ENCODE measurements at places on chromosomes 7 and 10.
A peak's percentile ranks its signal among the peaks of the same experiment; 100 is the strongest.

DNA sequence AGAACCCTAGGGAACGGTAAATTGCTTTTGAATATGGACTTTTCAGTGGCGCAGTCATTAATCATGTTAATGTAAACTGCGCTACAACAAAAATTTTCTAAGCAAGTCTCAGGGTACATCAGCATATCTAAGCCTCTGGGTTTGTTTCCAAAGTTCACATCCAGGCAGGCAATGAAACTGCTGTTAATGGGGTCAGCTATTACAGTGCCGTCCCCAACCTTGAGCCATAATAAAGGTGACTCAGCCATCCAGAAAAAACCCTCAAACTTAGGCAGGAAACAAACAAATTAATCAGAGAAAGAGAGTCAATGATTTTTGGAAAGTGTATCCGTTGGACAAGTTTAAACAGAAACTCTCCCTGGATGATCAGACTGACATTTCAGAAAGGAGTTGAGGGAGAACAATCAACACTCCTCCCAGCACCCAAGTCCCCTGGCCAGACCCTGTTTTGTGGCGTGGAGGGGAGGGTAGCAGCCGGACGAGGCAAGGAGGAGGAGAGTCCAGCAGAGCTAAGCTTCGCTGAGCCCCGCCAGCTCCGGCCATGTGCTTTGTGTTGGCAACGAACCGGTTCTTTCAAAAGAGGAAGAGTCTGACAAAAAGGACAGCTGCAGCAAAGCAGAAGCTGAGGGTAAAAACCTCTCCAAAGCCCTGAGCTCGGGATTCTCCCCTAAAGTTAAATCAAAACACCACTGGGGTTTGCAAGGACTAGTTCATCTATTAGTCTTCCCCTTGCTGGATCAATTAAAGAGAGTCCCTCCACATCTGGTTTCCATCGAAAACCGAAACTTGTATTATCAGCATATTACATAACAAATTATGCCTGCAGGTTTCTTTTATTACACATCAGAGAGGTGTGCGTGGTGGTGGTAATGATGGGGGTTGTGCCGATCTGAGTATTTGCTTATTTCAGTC, 3.6 kb downstream of the FAM53B start:
- DNase-seq = peak; percentile 62

DNA sequence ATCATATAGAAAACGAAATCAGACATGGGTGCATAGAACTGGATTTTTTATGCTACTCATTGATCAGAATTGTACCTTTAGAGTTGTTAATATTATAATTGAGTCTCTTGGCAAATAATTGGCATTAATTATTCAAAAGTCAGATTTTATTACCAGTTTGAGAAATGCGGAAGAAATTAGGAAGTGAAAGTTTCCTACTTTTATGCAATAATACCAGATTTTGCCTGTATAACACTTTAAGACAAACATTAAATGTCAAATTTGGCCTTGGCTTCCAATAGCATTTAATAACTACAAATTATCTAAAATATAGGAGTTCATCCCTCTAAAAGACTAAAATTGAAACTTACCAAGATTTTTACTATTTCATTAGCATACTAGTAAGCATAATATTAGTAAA, 6.8 kb upstream of the TFEC start:
- DNase-seq = no peak

- DNase-seq = no peak
These were observed 423.8 kb upstream of the NRP1 start for GRCh38 chr10:33758299-33758698.

- no peak for DNase-seq
These were observed 14.5 kb upstream of the ZNF33B start for GRCh38 chr10:42652858-42653257.

- no peak for DNase-seq
These were observed 5.2 kb upstream of the BTBD16 start for GRCh38 chr10:122265896-122266295.

- no peak for DNase-seq
These were observed 77.6 kb upstream of the JAZF1 start for GRCh38 chr7:28258240-28258639.

- no peak for DNase-seq
These were observed 239.8 kb downstream of the FZD1 start for GRCh38 chr7:91503934-91504555.

DNA sequence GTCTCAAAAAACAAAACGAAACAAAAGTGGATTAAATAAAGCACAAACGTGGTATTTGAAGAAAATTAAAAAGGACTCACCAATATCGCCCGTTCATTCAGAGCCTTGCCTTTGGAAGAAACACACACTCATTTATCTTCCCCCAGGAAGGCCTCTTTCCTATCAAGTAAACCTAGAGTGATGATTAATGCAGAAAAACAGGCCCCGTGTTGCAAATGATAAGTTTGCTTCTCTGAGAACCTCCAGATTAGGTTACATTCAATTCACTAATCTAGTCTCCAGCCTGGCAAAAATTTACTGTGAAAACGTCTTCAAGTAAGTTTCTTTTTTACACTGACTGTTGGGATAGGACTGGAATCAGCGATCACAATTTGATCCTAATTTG, 78.0 kb upstream of the C1GALT1 start:
- DNase-seq = no peak

GRCh38 chr10:84054743-84055142, 84.6 kb upstream of the GHITM start:
- no peak for DNase-seq

GRCh38 chr10:131002031-131002861, 309.3 kb downstream of the TCERG1L start:
- DNase-seq = no peak

DNA sequence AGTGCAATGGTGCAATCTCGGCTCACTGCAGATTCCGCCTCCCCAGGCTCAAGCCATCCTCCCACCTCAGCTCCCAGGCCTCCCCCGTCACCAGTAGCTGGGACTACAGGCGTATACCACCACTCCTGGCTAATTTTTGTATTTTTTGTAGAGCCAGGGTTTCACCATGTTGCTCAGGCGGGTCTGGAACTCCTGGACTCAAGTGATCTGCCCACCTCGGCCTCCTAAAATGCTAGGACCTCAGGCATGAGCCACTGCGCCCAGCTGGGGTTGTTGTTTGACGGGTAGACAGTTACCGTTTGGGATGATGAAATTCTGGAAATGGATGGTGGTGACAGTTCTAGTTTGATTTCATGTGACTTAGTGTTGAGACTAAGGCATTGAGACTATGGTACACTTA, 15.3 kb downstream of the CALML3 start:
- DNase-seq = no peak

DNA sequence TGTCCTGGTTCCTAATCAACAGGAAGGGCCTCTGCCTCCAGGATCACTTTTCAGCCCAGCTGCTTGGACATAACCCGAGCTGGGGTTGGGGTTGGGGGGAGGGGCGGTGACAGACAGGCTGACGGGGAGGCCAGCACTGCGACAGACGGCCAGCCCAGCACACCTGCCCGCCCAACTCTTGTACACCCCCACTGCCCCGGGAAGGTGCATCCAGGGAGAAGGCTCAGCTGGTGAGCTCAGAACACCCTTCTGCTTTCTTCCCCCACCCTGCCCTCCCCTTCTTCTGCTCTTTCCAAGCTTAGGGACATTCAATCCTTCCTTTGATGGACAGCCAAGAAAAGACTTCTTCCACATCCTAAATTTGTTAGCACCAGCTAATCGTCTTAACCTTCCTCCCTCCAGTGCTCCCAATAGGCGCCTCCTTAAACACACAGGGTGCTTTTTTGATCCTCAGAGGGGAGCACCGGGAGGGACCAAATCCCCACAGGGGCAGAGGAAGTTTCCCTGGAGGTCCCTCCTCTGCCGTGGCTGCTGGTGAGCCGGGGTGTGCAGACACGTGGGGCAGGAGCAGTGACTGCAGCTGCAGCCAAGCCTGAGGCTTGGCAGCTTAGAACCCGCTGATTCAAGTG, 44.7 kb downstream of the COL13A1 start:
- no peak for DNase-seq

GRCh38 chr10:73871295-73872189, 2.8 kb downstream of the CAMK2G start:
- DNase-seq = no peak

DNA sequence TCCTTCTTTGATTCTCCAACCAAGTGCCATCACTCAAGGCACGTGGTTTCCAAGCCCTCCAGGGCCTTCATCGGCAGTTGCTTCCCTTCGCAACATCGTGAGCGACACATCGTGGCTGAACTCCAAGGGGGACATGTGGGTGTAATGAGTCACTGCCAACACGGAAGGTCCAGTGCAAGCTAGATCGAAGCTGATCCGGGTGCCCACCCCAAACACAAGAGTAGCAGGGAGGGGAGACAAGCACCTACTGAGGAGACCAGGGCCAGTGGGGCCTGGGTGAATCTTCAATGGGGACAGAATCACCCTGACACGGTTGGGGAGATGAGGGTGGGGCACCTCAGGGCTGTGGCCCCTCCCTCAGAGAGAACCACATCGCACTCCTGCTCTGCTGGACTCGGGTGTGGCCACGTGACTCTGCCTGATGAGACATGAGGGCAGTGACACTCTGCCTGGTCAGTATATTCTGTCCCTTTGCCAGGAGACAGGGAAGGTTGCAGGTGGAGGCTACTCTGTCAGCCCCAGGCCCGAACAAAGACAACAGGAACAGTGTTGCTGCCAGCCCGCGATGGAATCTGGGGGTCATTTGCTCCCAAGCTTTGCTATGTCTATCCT, 36.8 kb upstream of the HSPA12A start:
- no peak for DNase-seq

DNA sequence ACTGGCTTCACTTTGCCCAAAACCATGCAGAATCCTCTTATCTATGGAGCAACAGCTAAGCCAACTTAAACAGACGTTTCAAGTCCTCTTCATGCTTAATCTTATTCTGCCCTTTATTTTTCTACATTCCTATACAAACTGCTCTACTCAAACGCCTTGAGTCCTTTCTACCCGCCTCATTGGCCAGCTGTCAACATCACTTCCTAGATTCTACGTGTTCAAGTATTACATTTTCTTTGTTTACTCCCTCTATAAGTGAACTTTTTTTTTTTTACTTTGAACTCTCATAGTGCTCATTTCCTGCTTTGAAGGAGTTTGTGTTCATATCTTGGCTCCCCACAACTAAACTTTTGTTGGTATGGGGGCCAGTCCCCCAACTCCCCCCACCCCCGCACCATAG, 28.9 kb upstream of the SLC26A5 start:
- no peak for DNase-seq

DNA sequence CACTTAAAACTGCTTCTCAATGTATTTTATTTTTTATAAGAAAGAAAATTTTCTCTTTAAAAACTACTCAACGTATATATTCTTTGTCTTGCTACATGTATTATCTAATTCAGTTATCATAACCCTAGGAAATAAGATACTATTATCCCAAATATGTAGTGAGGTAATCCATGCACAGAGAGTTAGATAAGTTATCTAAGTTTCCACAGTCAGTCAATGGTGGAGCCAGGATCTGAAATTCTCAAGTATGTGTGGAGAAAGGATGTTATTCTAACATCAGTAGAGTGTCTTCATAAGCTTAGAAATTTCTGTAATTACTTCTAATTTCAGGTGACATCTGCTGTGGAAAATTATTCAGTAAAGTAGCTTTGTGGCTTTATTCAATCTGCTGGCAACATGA, 239.9 kb downstream of the CSTF2T start:
- no peak for DNase-seq

GRCh38 chr7:142353147-142354060, 95.5 kb upstream of the PRSS58 start:
- no peak for DNase-seq

GRCh38 chr7:132777956-132778355, 201.7 kb upstream of the PLXNA4 start:
- no peak for DNase-seq

GRCh38 chr7:893686-894085, 17.3 kb downstream of the GET4 start:
- DNase-seq = no peak

GRCh38 chr7:133654547-133654946, 401.7 kb downstream of the EXOC4 start:
- no peak for DNase-seq

DNA sequence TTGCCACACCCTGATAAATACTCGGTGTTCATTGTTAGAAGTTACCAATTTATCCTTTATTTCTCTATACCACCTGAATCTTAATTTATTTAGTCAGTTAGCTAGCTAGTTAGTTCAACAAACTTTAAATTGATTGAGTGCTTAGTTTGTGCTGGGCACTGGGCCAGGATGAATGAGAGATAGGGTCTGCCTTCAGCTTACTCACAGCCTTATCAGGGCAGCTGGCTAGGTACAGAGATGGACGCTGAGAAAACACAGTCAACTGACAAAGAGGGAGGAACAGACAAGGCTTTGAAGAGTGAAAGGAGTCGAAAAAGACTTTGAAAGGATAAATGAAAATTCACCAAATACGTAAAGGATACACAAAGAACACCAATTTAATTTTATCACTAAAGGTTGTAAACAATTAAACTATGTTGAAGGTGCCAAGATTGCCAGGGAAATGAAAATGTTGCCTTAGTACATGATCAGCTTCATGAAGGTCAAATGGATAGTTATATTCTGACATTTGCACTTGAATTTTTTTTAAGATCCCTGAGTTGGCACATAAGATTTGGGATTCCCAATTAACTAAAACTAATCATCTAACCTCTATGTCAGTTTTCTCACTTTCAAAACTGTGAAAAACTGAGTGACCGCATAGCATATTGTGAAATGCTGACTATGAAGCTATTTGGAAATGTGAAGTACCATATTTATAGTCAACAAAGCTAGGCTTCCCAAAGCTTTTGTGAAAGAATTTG, 2.1 kb downstream of the CAV2 start:
- DNase-seq = no peak

DNA sequence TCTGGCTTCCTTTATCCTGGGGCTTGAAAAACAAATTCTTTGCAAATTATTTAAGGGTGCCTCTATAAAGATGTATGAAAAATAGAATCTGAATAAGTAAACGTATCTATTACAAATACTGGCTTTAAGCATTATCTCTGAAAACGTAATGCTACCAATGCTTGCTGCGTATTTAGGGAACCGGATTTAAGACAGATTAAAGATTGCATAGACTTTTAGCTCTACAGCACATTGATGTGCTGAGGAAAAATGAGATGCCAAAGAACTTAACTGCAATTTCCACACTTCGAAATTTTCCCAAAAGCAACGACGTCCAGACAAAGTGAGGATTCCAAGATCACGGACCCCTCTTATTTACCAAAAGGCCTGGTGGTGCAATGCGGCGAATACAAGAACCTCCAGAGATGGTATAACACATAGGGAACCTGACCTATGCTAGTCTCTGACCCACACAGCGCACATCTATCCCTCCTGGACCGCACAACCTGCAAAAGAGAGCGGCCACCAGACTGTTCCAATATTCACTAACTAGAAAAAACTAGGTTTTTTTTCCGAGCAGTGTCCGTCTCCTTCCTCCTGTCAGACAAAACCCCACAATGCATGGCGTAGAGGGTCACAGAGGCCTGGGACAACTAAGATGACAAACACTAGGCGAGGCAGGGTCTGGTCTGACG, 34.3 kb upstream of the PHF14 start:
- DNase-seq = no peak

GRCh38 chr10:125221716-125222115, 61.4 kb upstream of the CTBP2 start:
- DNase-seq = no peak

GRCh38 chr10:1612908-1613307, 124.4 kb downstream of the ADARB2 start:
- DNase-seq = no peak

Measured in GM12865 (cell line).